Muscle of arm (tissue), 14 donors: ENCODE measurements at places on chromosomes 2 and 18.
A peak's percentile ranks its signal among the peaks of the same experiment; 100 is the strongest.

- DNase-seq, result no peak
These were observed 9.5 kb downstream of the CAPN14 start for GRCh38 chr2:31207790-31208189.

GRCh38 chr18:4224031-4224704 is 230.9 kb downstream of the DLGAP1 start:
- no peak for DNase-seq

DNA sequence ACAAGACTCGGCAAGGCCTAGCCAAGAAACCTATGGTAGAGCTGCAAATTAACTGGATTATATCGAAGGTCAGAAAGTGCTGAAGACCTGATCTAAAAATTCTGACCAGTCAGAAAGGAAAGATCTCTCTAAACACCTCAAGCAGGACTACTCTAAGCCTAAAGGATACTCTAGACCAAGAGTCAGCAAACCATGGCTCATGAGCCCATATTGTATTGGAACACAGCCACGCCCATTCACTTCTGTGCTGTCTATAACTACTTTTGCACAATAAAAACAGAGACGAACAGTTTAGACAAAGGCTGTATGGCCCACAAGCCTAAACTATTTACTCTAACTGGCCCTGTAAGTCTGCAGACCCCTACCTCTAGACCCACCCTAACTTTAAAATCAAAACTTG is 18.7 kb downstream of the RTN4 start:
- no peak for DNase-seq

DNA sequence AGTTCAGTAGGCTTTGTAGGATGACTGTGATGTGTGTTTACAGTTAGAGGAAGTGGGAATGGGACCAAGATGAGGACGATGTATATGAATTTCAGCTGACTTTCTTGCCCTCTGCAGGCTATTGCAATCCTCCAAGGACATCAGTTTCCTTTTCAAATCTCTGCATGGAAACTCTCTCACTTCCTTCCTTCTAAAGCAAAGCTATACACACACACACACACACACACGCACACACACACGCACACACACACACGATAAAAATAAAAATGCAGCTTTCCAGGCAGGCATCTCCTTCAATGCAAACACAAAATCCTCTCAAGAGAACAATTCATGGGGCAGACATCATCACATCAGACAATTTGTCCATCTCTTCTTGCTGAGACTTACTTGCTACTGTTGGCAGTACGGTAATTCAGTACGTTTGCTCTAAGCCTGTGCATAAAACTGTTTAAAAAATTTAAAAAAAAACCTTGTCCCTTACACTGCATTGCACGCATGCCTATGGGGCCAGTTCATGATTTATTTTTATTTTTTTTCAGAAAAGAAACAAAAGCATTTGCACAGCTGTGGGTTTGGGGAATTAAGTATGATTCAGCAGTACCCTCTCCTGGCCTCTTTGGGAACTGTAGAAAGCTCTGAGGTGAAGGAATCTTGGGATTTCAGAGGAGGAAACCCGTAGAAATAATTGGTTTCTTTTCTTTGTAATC is 27.1 kb upstream of the ICOS start:
- peak; percentile 82 for DNase-seq

DNA sequence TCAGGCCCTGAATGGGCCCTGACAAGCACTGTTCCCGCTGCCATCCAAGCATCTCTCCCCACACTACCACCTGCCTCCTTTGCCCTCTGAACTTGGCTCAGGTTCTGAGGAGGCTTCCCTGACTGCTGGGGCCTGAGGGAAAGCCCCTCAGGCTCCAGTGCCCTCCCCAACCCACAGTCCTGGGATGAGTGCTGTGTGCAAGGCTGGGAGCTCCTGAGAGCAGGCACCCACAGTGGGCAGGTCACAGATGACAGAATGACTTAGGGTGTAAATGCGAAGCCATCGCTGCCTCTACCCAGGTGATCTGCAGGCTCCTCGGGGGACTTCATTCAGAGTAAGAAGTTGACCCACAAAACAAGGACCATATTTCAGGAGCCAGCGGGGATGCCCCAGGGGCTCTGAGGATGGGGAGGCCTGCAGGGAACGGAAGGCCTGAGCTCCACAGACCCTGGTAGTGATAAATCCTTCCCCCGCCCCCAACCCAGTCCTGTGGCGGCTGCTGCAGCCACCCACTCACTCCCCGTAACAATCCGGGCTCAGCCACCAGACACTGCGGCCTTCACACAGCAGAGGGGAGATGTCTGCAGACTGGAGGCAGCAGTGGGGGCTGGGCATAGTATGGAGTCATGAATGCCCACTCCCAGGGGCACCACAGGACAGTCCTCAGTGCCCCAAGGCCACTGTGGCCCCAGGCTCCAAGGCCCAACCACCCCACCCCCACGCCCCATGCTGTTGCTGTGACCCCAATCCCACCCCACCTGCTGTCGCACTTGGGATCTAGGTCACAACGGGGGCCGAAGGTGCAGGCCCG is 8.9 kb downstream of the BIN1 start:
- no peak for DNase-seq

DNA sequence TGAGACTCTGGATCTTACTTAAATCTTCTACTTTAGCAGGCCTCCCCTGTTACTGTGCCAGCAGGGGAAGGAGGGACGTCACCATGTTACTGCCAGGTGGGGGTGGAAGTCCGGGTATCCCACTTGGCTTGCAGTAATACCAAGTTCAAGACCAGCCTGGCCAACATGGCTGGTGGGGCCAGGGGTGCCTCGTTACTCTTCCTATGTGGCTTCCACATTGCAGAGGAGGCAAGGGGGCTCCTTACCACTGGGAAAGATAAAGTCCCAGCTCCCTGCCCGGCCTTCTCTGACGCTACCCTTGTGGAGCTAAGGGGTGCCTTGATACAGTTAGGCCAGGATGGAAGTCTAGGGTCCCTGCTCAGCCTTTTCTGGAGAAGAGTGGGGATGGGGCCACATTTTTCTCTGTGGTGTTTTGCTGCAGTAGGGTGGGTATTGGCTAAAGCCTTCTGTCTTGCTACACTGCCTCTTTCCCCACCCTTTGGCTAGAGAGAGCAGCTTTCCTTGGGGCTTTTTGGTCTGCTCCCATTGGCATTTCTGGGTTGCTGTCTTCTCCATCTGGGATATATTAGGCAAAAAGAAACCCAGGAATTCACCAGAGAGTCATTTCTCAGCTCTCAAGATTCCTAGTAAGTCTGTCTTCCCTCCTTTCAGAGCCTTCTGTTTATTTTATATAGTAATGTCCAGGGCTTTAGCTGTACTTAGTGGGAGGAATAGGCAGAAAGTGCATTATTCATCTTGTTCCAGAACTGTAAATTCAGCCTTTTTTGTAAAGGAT is 21.9 kb downstream of the ELMOD3 start:
- no peak for DNase-seq

DNA sequence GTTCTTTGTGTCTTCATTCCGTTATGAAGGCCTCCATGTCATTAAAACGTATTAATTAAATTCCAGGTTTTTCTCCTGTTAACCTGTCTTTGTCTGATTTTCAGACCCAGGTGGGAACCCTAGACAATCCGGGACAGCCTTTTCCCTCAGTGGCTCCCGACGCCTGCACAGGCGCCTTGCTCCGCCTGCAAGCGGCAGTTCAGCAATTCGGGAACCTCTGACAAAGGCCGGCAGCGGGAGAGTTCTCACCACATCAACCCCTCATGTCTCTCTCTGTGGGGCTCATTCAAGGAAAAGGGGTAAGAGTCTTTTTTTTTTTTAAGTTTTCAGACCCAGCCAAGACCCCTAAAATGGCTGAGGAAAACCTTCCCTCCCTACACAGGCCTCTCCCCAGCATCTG is 259.8 kb upstream of the SALL3 start:
- no peak for DNase-seq

- no peak for DNase-seq
These were observed 312.4 kb upstream of the SOX11 start for GRCh38 chr2:5379811-5380210.

DNA sequence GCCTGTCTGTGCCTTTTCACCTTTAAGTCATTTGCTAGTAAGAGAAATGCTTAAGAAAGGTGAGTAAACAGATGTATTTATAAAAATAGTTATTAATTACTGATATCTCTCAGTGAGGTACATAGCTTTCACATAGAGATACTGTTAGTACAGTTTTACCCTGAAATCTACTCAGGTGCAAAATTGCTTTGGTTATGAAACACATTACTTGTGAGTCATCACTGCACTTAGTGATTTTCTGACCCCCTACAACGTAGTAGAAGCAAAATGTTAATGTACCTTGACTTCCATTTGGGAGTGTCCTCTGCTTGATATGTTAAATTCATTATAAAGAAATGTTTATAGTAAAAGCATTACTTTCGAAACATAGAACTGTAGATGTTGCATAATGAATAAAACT is 6.5 kb downstream of the GLS start:
- DNase-seq, result no peak

GRCh38 chr2:7109533-7109885 is 192.3 kb downstream of the RNF144A start:
- no peak for DNase-seq

DNA sequence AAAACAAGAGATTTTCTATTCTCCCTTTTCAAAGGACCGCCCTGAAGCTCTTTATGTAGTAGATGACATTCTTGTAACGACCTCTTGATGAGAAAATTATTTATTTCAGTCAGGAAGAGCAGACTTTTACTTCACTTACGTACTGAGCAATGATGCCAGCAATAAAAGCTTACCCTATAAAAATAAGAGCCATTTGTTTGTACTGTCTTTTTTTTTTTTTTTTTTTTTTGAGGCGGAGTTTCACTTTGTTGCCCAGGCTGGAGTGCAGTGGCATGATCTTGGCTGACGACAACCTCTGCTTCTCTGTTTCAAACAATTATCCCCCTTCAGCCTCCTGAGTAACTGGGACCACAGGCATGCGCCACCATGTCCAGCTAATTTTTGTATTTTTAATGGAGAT is 39.2 kb downstream of the CRIM1 start:
- DNase-seq, result no peak

GRCh38 chr2:12293874-12294273 is 422.9 kb upstream of the TRIB2 start:
- DNase-seq, result no peak
